WERI-Rb-1 (cell line): ENCODE measurements at places on chromosomes 3 and 15.

DNA sequence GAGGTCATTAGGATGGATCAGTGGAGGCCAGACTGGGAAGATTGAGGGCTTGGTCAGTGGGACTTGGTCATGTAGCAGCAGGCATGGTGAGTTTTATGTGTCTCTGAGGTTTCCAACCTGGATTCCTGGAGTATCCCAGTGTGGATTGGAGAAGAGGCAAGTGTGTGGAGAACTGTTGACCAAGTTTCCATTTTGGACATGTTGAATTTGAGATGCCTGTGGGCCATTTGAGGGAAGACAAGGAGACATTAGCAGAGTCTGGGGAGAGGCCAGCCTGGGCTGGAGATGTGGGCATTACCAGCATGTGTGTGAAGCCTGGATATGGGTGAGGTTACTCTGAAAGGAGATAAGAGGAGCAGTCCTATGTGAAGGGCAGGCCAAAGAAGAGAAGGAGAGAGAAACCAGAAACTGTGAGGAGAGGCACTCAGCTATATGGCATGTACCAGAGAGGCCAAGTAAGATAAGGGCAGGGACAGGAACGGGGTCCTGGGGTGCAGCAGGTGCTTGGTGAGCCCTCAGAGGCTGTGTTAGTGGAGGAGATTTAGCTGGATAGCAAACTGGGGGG, 4.3 kb downstream of the SLC25A38 start:
- no peak for DNase-seq

DNA sequence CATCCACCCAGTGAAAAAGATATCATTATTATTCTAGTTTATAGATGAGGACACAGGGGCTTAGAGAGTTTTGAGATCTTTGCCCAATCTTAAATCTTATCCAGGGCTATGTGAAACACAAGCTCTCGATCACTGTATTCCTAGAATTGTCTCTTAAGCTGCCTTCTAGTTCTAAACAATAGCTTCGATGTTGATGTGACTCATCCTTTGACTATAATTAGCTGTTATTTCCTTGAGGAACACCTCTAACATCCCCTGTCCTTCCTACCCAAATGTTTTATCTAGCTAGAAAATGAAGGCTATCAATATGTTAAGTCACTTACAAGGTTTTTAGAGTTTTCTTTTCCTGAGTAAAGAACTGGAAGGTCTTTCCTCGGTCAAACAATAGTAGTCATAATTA, 83.1 kb upstream of the STAC start:
- DNase-seq: no peak

GRCh38 chr3:16103472-16103871, 71.0 kb upstream of the GALNT15 start:
- no peak for DNase-seq

GRCh38 chr3:46143951-46144473, 64.1 kb downstream of the CCR1 start:
- DNase-seq: no peak

DNA sequence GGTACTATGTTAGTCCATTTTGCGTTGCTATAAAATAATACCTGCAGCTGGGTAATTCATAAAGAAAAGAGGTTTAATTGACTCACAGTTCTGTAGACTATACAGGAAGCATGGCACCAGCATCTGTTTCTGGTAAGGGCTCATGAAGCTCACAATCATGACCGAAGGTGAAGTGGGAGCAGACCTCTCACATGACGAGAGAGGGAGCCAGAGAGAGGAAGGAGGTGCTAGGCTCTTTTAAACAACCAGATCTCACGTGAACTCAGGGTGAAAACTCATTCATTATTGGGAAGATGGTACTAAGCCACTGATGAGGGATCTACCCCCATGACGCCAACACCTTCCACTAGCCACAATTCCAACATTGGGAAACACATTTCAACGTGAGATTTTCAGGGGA, 301.7 kb upstream of the MDFIC2 start:
- DNase-seq: no peak

- no peak for DNase-seq
Measured at GRCh38 chr3:102192575-102192974, 242.2 kb upstream of the ZPLD1 start.

GRCh38 chr3:158718490-158719170, 13.6 kb downstream of the RARRES1 start:
- DNase-seq: no peak
